ENCODE measurements at places on chromosomes 5 and 9.

DNA sequence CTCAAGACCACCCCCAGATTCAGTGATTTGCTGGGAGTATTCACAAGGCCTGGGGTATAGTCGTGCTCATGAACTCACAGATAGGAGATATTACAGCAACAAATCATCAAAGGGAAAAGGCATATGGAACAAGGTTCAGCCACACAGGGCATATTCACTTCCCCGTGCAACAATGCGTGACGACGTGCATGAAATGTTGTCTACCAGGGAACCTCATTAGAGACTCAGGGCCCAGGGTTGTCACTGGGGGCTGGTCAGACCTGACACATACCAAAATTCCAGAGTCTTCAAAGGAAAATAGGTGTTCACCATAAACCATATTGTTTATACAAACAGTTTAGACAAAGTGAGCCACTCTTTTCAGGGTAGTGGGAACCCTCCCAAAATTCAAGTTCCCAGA, 212.4 kb downstream of the RFK start:
- no peak for DNase-seq

DNA sequence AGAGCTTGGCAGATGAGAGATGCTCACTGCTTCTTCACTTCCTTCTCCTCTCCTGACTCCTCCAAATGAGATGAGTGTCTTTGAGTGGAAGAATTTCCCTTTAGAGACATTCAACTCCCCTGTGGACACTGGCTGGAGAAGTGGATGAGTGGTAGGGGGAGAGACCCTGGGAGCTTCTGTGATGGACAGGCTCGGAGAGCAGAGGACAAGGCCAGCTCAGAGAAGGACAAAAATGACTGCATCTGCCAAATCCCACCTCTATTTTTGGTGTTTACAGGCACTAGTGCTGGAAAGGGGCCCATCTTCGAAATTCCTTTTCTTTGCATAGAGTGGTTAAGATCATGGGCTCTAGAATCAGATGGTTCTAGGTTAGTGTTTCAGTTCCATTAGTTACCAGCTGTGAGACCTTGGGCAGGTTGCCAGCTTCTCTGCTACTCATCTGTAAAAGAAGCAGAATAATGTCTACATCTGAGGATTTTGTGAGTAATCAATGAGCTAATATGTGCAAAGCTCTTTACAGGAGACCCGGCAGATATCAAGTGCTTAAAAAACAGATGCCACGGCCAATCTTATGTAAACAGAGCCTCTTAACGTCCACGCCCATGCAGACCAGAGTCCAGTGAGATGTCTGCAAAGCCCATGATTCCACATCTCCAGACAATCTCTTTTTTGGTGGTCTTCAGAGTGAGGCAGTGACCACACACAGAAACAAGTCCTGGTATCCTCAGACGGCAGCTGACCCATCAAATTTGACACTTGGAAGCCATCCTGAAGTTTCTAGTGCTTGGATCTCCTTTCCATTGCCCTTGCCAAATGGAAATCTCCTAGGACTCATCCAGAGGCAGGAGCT, 13.6 kb upstream of the COL27A1 start:
- DNase-seq = no peak

DNA sequence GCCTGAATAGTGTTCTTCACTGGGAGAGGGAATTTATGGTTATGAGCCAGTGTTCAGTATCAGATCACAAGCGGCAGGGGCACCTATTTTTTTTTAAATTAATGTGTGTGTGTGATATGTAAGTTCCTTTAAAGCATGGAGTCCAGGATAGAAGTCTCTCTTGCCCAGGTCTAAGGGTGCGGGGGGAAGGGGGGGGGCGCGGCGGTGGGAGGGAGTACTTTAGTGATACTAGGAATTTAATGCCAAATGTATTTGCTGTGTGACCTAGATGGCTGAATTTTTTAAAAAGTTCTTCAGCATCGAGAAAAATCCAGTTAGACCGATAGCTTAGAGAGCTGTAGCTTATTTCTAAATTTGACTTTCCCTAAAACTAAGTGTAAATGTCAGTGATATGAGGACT, 1.5 kb upstream of the FCHO2 start:
- DNase-seq = no peak

DNA sequence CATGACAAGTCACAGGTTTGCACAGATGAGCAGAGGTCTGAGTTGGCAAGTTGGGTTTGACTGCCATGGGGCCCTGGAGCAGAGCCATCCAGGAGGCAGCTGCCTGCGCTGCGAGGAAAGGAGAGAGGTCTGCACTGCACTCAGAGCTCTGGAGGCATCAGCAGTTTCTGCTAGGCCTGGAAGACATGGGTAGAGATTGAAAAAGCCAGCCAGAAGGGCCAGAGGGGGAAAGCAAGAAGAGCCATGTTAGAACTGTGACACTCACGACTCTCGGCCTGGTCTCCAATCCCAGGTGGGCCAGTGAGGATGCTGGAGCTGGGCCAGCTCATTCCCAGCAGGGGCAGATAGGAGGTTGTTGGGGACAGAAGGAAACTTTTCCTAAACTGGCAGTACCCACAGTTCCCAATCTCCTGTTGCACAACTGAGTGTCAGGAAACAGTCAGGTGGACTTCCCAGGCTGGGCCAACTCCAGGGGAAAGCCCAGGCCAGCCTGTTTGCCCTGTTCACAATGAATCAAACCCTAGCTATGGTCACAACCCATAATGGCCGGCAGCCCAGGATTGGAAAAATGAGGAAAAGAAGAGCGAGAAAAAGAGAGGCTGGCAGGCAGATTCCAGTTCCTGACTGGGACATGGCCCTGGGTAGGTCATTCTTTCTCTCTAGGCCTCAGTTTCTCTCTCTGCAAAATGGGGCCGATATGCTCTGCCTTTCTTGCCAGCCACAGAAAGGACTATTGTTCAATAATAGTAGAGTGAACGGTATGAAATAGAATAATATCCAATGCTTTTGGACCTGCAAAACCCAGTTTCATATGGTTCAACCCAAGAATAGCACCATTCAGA, 7.8 kb upstream of the ORM1 start:
- no peak for DNase-seq

GRCh38 chr5:886716-887325, 5.8 kb downstream of the BRD9 start:
- no peak for DNase-seq

- DNase-seq = no peak
These were observed 46.1 kb downstream of the SLC25A46 start for GRCh38 chr5:110784901-110785300.

DNA sequence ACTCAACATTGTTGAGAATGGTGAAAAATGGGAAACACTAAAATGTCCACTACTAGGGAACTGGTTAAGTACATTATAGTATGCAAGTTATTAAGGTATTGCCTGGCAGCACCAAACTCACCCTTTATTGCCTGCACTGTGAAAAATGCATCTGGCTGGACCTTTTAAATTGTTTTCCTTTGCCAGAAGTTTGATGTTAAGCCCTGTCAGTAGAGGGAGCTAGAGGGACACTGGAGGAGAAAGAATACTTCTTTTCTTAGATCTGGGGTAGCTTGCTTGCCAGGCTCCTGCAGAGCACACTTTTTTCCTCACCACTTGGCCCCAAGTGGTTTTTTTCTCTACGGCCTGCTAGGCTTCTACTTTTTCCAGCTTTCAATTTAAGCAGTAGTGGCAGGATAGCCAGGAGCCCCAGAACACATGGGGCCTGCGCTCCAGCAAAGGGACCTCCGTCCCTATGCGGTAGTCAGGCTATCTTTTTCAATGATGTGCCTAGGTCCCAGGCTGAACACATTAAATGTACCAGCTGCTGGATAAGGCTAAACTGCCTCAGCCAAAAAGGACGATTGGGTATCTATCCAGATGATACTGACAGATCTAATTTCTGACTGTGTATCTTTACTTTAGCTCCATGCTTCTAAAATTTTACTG, 8.0 kb upstream of the HABP4 start:
- peak; percentile 73 for DNase-seq

- peak; percentile 93 for DNase-seq
These were observed 1.2 kb downstream of the ARRDC3 start for GRCh38 chr5:91381774-91382359.

DNA sequence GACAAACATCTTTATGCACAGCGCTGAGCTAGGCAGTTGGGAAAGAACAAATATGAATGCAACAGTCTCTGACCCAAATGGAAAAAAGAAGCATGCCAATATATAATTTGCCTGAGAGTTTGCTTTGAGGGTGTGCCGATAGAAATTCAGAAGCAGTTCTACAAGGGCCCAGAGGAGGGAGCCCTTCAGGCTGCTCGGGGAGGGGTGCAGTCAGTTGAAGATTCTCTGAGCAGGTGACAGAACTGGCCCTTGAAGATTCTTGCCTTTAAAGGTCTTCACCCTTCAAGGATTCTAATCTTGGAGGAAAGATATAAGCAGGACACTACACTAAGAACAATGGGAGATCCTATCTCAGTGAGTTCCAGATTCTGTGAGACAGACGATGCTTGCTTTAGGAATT, 3.7 kb upstream of the PAPPA start:
- peak; percentile 43 for DNase-seq

GRCh38 chr5:86557920-86558319, 59.8 kb upstream of the COX7C start:
- DNase-seq = peak; percentile 16

DNA sequence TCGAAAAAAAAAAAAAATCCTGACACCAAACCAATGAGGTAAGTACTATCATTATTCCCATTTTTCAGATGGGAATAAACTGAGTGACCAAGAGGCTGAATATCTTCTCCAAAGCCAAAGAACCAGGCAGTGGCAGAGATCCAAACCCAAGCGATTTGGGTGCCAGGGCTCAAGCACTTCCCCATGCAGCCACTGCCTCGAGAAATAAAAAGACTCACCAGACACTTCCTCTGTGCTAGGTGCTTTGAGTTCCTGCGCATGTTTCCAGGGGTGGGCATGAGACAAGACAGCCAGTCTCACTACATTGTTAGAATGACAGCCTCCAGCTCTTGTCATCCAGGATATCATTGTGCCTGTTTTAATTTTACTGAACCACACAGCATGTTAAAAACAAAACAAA, 2.3 kb upstream of the RPL26L1 start:
- DNase-seq = no peak

DNA sequence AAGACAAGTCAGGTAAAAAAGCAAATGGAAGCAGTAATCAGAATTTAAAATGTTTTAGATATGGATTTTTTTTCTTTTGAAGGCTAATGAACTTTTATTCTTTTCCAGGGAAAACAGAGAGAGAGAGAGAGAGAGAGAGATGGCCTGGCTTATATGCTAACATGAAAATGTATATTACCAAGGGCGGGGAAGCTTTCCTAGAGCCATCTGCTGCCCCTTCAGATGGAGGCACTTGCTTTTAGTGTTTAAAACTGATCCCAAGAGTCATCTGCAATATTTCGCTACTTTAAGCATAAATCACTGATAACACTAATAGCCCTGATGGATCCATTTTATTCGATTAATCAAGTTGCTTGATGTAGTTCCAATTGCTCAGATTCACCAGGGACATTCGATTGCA, 186.1 kb upstream of the ADAMTS16 start:
- no peak for DNase-seq

DNA sequence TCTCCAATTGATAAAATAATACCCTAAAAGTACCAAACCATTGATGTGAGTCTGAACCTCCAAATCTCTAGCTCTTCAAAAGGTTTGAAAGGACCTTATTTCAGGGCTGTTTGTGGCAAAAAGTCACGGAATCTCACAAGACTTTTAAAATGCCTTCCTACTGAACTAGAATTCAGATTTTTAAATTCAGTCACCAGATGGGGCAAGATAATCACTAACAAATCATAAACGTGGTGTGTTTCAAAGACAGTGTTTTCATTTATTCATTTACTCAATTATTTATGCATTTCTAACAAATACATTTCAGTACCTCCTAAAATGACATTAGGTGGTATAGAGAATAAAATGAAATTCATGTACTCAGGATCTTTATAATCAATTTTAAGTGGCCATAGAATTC, 68.2 kb upstream of the SMC2 start:
- no peak for DNase-seq

- no peak for DNase-seq
These were observed 2.0 kb upstream of the SLC30A5 start for GRCh38 chr5:69091771-69092170.

DNA sequence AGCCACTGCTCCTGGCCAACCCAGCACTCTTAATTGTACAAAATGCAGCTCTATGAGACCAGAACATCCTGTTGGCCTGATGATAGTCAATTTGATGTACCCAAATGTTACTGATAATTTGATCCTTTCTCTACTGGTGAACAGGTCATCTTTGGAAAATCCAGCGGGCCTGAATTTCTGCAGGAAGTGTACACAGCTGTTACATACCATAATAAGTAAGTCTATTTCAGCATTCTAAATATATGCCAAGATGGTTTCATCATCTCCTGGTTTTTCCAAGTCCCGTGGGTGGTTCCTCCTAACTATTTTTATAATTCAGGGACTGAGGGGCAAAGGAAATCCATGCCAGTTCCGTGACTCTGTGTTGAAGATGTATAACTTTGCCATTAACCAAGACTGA, 155.4 kb downstream of the DOCK8 start:
- DNase-seq = no peak

DNA sequence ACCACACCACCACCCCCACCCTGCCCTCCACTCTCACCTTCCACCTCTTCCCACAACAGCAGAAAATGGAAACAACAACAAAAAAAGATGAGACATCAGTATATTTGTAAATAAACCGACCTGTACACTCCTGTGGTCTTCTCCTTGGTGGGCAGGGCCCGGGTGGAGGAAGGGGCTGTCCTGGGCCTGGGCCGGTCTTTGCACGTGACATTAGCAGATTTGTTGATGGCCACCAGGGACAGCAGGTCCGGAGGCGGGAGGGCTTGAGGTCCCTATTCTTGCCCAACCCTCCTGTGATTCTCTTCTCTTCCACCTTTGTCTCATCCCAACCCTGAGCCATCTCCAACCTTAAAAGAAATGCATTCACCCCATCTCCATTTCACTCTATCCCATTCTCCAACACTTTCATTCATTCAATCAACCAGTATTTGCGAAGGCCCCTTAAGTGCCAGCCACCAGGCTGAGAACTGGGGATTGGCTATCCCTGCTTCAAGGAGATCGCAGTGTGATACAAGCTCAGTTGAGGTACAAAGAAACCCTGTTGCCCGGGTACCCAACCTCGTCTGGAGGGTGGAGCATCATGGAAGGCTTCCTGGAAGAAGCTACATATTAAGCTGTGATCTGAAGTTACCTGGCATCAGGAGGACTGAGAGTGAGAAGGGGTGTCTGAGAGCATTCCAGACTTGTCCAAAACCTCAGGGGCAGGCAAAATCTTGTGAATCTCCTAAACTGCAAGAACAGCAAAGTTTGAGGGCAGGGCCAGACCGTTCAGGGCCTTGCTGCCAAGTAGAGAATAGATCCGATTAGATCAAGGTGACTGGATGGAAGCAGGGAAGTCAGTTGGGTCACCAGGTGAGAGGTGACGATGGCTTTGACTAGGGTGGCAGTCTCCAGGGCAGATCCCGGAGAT, 87.4 kb downstream of the LMX1B start:
- no peak for DNase-seq
